Hematopoietic multipotent progenitor cell treated with erythropoietin and hydrocortisone succinate and interleukin-3 and kit ligand, for 17 days (in vitro differentiated cells): ENCODE measurements at places on chromosomes 1 and 21.

GRCh38 chr1:17149771-17150170 lies 30.5 kb upstream of the PADI2 start:
- DNase-seq: no peak

- DNase-seq: no peak
These were observed 433.3 kb downstream of the RPS6KC1 start for GRCh38 chr1:213484333-213484732.

- no peak for DNase-seq
These were observed 28.8 kb downstream of the AHDC1 start for GRCh38 chr1:27574871-27575831.

DNA sequence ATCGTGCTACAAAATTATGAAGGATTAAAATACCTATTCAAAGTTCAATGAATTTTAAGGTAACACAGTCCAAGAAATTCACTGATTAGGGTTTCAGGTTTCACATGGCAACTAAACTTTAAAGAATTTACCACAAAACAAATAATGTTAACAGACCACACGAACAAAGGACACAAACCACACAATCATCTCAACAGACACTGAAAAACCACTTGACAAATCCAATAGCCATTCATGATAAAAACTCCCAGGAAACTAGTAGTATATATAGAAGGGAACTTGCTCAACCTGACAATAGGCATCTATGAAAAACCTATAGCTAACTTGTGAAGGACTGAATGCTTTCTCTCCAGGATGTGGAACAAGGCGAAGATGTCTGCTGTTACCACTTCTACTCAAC lies 21.1 kb upstream of the SH2D5 start:
- no peak for DNase-seq
